ENCODE measurements at places on chromosomes 7 and 10.
A peak's percentile ranks its signal among the peaks of the same experiment; 100 is the strongest.

DNA sequence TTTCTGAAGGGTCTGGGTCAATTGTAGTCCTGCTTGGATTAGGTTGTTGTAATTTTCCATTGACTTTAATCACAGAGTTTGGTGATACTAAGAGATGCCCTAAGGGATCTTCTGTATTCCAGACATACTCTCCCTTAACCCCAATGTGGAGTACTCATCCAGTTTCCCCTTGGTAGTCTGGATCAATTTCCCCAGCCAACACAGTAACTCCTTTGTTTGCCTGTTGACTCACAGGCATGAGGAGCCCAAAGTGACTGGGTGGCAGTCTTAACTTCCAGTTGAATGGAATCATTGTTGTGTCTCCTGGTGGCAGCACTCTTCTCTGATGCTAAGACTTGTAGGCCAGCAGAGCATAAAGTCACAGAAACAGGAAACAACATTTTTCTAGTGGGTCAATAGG is 41.5 kb upstream of the PIK3CG start:
- DNase-seq: no peak

GRCh38 chr7:98133181-98133580 is 26.5 kb downstream of the LMTK2 start:
- peak; percentile 11 for DNase-seq

DNA sequence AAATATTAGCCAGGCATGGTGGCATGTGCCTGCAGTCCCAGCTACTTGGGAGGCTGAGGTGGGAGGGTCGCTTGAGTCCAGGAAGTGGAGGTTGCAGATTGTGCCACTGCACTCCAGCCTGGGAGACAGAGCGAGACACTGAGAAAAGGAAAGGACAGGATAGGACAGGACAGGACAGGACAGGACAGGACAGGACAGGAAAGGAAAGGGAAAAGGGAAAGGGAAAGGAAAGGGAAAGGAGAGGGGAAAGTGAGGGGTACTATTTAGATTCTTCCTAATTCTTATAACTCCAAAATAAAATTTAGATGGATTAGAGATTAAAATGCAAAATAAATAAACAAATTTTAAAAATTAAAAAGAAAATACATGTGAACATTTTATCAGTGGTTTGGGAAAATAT is 58.7 kb downstream of the PIK3AP1 start:
- no peak for DNase-seq

- DNase-seq: no peak
These were observed 29.3 kb downstream of the DYNC2I1 start for GRCh38 chr7:158885624-158886023.

- DNase-seq: no peak
These were observed 421 bp downstream of the SMURF1 start for GRCh38 chr7:99143521-99143852.

Data from fibroblast of skin of right biceps (primary cell).